Activated CD4-positive, alpha-beta T cell treated with anti-CD3 and anti-CD28 coated beads for 24 hours (primary cell): ENCODE measurements at places on chromosomes 1 and 21.

- peak; percentile 68 for DNase-seq
Observed at GRCh38 chr21:45136927-45137611, 62.7 kb downstream of the ADARB1 start.

- DNase-seq = no peak
Observed at GRCh38 chr1:225766967-225767633, 10.5 kb upstream of the SRP9 start.

GRCh38 chr1:114040273-114041015 is 61.2 kb downstream of the OLFML3 start:
- DNase-seq = no peak

GRCh38 chr1:7420098-7420445 is 351.0 kb upstream of the VAMP3 start:
- DNase-seq = no peak

GRCh38 chr1:93200086-93200620 is 19.6 kb downstream of the CCDC18 start:
- DNase-seq = no peak

GRCh38 chr1:39061951-39062350 is 35.8 kb downstream of the NDUFS5 start:
- no peak for DNase-seq

- no peak for DNase-seq
Observed at GRCh38 chr21:42348762-42349161, 2.0 kb downstream of the TFF2 start.

- no peak for DNase-seq
Observed at GRCh38 chr1:195733826-195734225, 874.4 kb downstream of the KCNT2 start.

DNA sequence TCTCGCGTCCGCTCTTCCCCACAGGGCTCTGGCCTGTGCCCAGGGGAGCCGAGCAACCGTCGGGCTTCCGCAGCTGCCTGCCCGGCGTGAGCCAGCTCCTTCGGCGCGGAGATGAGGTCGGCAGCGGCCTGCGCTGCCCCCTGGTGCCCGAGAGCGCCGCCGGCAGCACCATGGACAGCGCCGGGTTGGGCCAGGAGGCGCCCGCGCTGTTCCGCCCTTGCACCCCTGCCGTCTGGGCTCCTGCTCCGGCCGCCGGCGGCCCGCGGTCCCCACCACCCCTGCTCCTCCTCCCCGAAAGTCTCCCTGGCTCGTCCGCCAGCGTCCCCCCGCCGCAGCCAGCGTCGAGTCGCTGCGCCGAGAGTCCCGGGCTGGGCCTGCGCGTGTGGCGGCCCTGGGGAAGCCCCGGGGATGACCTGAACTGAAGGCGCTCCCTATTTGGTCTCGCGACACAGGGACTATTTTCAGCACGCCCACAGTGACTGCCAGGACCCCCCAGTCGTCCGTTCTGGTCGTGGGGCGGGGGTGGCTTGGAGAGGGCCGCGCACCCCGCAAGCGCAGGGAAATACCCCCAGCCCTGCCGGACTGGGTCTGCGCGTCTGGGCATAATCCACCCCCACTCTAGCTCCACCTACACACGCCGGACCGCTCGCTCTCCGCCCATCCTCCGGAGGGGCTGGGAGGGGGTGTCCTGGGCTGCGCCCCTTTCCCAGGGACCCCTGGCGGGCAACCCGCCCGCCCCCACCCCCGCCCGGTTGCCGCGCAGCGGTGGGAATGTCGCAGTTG is 1.3 kb downstream of the HES3 start:
- DNase-seq = peak; percentile 72

GRCh38 chr1:84653130-84653677 is 37.1 kb downstream of the SSX2IP start:
- DNase-seq = no peak

DNA sequence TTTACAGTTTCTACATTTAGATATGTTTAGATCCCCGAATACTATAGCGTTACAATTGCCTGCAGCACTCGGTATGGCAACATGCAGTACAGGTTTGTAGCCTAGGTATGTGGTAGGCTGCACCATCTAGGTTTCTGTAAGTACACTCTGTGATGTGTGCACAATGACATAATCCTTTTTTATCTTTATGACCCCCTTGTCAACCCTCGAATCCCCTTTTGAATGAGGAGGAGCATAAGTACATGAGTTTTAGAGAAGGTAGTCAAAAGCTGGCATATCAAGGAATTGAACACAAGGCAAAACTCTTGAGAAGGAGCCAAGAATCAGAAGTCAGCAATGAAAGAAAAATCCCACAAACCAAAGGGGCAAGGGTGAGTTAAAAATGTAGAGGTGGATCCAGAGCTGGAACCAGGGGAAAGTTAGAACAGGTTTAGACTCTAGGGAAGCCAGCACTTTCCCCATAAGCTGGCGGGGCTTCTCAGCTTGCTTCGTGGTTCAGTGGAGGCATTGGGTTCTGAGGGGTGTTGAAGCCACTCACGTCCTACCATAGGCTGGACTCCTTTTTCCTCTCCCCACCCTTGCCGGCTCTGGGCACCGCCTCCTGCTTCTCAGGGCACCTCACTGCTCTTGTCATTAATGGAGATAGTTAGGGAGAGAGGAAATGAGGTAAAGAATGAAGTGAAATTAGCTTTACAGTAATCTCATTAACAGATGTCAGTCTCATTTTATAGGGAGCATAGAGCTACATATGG is 31.3 kb downstream of the OLFML3 start:
- DNase-seq = no peak

DNA sequence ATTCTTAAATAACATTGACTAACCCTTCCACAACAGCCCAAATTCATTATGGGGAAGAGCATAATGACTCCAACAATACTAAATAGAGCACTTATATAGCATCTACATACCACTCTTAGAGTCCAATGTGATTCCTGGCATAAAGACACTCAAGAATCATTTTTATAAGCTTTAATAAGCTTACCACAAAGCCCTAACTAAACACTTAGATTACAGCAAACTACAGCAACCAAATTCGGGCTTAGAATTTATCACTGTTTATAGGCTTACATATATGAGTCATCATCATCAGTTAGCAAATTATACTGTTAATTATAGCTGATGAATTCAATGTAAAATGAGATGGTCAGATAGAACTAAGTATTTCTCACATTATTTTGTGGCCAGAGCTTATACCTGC is 7.3 kb downstream of the SCYL3 start:
- no peak for DNase-seq

DNA sequence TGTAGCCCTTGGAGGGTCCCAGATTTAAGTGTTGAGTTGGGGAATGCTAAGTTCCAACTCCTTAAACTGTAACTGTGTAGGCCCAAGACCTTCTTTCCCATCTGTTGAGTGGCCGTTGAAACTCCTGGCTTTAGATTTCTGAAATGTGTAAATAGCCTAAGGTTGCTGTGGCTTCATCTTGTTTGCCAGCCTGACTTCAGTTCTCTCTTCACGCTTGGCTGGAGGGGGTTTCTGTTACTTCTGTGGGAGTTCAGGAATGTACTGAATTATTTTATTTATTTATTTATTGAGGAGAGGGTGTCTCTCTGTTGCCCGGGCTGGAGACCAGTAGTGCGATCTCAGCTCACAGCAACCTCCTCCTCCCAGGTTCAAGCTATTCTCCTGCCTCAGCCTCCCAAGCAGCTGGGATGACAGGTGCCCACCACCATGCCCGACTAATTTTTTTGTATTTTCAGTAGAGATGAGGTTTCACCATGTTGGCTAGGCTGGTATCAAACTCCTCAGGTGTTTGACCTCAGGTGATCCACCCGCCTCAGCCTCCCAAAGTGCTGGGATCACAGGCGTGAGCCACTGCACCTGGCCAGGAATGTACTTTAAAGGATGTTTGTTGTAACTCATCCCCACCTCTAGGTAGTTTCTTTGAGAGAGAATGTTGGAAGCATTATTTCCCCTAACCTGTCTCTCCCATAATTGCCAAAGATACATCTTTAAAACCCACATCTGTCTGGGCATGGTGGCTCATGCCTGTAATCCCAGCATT is 5.9 kb downstream of the TTC39A start:
- no peak for DNase-seq

DNA sequence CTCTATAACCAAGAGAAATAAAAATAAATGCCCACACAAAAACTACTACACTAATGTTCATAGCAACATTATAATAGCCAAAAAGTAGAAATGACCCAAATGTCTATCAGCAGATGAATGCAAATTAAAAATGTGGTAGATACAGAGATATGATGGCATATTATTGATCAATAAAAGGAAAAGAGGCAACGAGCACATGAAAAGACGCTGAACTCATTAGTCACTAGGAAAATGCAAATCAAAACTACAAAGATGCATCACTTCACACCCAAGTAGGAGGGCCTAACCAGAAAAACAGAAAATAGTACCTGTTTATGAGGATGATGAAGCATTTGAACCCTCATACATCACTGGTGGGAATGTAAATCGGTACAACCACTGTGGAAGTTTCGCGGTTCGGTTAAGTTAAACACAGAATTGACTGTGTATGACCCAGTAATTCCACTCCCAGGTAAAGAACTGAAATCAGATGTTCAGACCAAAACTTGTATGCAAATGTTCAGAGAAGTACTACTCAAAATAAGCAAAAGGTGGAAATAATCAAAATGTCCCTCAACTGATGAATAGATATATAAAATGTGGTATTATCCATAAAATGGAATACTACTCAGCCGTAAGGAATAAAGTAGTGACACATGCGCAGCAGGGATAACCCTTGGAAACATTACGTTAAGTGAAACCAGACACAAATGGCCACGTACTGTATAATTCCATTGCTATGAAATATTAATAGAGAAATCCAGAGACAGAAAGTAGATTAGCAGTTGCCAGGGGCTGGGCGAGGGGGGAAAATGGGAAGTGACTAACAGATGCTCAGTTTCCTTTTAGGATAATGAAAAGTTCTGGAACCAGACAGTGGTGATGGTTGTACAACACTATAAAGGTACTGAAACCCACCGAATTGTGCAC is 3.1 kb downstream of the USP48 start:
- peak; percentile 31 for DNase-seq

GRCh38 chr1:17359031-17359430 is 13.0 kb upstream of the PADI6 start:
- no peak for DNase-seq

GRCh38 chr1:164605254-164606091 is 46.5 kb downstream of the PBX1 start:
- no peak for DNase-seq

DNA sequence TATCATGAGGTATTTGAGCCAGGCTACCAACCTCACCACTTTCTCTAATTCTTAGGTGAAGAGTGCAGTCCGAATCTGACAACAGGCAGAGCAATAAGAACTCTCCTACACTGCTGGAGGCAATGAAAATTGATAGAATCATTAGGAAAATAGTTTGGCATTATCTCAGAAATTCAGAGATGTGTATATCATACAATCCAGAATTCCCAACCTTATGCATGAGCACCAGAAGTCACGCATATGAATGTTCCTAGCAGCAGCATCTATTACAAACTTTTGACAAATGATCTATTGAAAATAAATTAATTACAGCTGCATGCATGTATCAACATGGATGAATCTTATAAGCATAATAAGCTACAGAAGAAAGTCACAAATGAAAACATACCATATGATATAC is 176.9 kb upstream of the CAMK1G start:
- no peak for DNase-seq

GRCh38 chr1:52911541-52911940 is 10.0 kb downstream of the ECHDC2 start:
- no peak for DNase-seq

GRCh38 chr1:65729259-65729658 is 63.4 kb upstream of the PDE4B start:
- DNase-seq = no peak

- no peak for DNase-seq
Observed at GRCh38 chr21:44448651-44449131, 6.6 kb upstream of the LRRC3 start.

GRCh38 chr1:17765444-17766411 is 10.6 kb downstream of the ACTL8 start:
- DNase-seq = no peak

DNA sequence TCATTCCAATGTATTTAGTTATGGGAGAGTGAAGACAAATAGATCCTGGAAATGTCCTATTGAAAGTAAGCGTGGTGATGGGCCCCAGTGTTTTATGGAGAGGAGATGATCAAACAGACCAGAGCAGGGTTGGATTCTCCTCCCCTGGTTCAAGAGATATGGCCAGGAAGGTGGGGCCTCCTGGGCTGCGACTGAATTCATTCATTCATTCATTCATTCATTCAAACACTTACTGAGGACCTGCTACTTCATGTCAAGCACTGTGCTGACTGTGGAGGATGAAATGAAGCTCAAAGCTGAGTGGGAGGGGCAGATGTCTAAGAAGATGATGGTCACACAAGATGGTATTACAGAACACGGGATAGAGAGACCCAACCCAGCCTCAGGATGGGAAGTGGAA is 71.5 kb upstream of the TNR start:
- DNase-seq = no peak

DNA sequence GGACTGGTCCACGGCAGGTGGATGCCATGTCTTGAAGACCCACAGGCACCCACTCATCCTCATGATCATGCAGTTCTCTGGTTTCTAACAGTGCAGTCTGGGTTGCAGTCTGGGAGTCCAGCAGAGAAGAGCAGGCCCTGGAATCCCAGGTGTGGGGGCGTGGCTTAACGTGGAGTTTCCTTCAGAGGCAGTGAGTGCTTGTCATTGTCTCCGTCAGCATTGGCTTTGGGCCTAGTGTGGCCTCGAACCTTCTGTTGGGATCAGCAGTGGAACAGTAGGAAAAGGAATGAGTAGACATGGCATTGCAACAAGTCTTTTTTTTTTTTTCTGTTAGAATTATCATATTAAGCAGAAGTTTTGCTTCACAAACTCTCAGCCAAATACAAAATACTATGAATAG is 12.8 kb downstream of the LGALS8 start:
- DNase-seq = no peak

DNA sequence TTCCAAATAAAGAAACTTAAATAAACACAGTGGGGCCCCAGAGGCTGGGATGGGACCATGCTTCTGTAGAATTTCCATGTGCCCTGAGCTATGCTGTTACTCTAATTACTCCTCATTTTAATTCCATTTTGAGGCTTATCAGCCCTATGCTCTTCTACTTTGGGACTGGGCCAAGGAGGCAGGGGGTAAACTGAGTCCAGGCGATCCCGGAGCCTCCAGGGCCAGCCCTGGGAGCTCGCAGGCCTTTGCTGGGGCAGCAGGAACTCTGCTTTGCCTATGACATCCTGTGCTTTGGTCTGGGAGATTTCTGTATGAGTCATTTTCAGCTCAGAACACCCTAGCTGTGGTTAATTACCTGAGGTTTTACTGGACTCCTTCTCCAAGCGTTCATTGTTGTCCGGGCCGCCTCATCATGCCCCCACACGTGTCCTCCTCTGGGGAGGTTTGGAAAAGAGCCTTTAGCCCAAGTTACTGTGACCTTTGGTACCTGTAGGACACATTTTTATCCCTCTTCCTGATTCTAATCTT is 95.7 kb downstream of the RHOU start:
- no peak for DNase-seq

DNA sequence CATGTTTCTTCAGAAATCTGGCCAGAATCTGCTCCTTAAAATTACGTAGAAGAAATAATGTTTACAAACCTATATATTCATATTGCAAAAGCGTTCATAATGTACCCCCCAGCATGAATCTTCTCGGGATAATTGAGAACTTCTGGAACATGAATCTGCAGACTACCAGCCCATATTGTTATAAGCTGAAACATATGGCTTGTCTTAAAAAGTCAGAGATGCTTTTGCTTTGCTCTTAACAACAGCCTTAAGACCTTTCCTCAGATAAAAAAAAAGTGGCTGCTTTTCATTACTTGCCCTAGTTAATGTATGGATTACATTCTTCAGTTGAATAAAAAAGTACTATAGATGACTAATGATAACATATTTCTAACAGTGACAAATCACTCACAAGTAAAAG is 15.0 kb upstream of the ZZZ3 start:
- no peak for DNase-seq

GRCh38 chr1:24909388-24909898 is 20.6 kb downstream of the RUNX3 start:
- no peak for DNase-seq
